ENCODE measurements at places on chromosomes 7 and 10. TPM values are rescaled to one million over a fixed set of nuclear protein-coding genes. Genes with fewer than 3 reads are reported as not detected.

Gene NOS3
- 9.8 TPM for total RNA-seq

Gene GATA3
- 293 TPM for total RNA-seq

Gene TMEM196
- not detected for total RNA-seq

Gene COL28A1
- total RNA-seq = not detected

Gene PRPS1L1
- not detected for total RNA-seq

Measured in activated T-helper 2 cell treated with anti-CD3 and anti-CD28 coated beads, Interferon-gamma antibody, Interleukin-2, Interleukin-4, amounts not matched to agents 10 μg/mL and 5 μg/mL and 100 μg/mL, durations not matched to agents 14 hours and 24 hours and 36 hours (primary cell).